IPS DF 19.7 (cell line): ENCODE measurements at places on chromosomes 1 and 21.

- DNase-seq = no peak
Observed at GRCh38 chr1:32247452-32247851, 430 bp downstream of the FAM167B start.

GRCh38 chr1:227937838-227938145 lies 9.9 kb downstream of the WNT9A start:
- DNase-seq = no peak

- no peak for DNase-seq
Observed at GRCh38 chr1:147635342-147635741, 35.0 kb downstream of the ACP6 start.

- no peak for DNase-seq
Observed at GRCh38 chr1:197152662-197153061, 6.2 kb upstream of the ASPM start.

- no peak for DNase-seq
Observed at GRCh38 chr1:12200208-12200607, 29.6 kb upstream of the VPS13D start.

GRCh38 chr1:21732664-21733063 lies 50.3 kb downstream of the USP48 start:
- DNase-seq = no peak

DNA sequence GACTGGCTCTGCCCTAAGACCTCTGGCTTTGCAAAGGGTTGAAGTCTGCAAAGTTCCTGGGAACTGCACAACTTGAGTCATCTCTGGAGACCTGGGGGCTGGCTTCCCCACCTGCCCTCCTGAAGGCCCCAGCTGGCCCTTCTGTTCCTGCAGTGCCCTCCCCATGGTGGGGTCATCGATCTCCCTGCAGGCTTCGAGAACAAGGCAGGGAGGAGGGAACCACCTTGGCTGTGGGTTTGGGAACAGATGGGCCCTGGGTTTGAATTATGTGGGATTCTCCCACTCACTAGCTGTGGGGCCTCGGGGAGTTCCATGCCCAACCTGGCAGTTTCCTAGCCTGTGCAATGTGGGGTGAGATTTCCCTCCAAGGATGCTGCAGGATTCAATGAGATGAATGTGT lies 310.2 kb downstream of the PTPRU start:
- DNase-seq = no peak
